NCI-H524 treated with DMSO at 0.1 percent for 48 hours (cell line): ENCODE measurements at places on chromosomes 11 and 22.

DNA sequence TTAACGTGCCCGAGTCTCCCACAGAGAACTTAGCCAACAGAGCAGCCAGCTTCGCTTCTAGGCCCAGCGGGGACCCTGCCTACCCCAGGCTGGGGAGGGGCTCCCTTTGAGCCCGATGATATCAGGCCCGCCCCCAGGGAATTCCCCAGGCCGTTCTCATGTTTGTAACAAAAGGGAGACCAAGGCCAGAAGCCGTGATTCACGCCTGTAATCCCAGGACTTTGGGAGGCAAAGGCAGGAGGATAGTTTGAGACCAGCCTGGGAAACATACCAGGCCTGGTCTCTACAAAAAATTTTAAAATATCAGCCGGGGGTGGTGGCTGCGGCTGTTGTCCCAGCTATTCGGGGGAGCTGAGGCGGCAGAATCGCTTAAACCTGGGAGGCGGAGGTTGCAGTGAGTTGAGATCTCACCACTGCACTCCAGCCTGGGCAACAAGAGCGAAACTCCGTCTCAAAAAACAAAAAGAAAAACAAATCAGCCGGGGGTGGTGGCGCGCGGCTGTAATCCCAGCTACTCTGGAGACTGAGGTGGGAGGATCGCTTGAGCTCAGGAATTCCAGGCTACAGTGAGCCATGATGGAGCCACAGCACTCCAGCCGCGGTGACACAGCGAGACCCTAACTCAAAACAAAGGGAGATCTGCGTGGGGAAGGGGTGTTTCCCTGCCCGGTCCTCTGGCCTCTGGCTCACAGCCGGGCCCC lies 1.7 kb downstream of the DRD4 start:
- no peak for DNase-seq

DNA sequence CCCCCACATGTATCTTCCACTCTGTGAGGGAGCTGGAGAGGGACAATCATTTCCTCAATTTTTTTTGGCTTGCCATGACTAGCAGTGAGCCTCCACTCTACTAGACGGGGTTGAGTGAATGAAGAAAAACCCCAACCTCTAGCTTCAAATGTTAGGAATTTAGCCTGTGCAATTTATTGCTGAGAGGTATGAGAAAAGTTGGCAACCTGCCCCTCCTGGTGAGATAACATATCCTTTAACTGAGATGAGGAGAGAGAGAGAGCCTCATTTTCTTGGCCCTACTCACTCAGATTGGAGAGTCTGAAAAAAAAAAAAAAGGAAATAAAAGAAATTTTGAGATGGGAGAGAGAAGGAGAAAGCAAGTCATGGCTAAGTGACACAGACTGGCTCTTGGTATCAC lies 218.2 kb upstream of the CARD18 start:
- no peak for DNase-seq

GRCh38 chr22:50506611-50507420 lies 686 bp downstream of the LMF2 start:
- DNase-seq = no peak

DNA sequence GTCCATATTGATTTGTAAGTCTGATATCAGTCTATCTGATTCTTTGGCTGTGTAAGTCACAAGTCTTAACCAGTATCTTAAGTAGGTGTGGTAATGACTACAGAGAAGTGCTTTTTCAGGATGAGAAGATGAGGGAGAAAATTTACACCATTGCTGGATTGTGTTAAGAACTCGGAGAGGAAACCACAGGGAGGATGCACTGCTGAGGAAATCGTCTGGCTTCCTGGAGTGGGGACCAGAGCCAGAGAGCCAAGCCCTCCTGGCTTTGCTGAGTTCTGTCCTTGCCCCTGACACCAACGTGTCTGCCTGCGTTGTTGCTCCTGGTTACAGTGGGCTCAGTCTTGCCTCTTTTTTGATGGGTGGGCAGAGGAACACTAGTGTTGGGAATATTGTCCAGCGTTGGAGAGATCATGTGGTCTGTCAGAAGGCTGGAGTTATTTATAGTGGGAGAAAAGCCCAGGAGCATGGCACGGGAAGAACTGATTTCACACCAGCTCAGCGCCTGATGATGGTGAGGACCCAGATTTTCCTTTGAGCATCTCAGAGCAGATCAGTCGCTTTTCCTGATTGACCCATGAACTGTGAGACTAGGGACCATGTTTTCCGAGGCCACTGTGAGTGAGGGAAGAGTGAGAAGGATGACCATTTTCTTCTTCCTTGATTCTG lies 29.6 kb downstream of the MARK2 start:
- no peak for DNase-seq

DNA sequence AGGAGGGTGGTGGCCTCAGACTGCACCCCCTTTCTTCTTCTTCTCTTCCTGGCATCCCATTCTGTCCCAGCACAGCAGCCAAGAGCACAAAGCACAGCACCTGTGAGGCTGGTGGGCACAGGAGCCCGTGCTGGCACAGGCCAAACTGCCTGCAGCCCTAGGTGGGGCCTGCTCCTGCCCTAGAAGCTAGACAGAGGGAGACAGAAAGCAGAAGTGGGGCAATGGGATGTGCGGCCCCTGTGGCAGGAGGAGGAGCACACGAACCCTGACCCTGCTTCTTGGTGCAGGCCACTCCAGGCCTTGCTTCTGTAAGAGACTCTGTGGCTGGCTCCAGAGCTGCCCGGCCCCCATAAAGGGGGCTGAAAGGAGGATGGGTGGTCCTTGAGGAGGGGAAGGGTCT lies 3.9 kb upstream of the PTS start:
- DNase-seq = no peak

DNA sequence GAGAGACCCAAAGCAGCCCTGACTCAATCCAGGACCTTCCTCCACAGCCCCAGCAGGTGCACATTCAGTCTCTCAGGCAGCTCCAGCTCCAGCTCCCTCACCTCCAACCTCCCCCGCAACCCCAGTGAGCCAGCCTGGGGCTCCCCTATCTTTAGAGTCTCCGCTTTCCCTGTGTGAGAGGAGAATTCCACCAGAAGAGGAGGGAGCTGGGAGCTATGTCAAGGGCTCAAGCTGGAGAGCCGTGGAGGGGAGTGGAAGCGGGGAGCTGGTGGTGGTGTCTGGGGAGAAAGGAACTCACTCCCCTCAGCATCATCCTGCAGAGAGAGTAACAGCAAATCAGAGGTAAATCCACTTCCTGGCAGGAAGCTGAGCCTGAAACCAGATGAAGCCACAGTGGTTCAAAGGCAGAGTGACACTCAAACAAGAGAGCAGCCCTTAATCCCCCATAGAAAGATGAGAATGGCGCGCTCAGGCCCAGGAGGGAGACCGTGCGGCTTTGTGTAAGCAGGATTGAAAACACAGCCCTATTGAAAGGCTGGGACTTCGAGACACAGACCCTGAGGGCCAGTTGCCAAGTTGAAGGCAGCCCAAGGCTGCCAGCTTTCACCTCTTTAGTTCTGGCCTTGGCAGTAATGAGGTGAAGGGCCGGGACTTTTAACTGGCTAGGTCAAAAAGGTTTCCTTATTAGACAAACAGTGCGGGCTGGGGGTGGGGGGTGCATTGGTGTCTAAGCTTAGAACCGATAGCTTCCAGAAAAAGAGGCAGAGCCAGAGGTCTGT lies 21.4 kb upstream of the CDON start:
- no peak for DNase-seq

- no peak for DNase-seq
These were observed 8.2 kb downstream of the SIRT3 start for GRCh38 chr11:227824-228379.

DNA sequence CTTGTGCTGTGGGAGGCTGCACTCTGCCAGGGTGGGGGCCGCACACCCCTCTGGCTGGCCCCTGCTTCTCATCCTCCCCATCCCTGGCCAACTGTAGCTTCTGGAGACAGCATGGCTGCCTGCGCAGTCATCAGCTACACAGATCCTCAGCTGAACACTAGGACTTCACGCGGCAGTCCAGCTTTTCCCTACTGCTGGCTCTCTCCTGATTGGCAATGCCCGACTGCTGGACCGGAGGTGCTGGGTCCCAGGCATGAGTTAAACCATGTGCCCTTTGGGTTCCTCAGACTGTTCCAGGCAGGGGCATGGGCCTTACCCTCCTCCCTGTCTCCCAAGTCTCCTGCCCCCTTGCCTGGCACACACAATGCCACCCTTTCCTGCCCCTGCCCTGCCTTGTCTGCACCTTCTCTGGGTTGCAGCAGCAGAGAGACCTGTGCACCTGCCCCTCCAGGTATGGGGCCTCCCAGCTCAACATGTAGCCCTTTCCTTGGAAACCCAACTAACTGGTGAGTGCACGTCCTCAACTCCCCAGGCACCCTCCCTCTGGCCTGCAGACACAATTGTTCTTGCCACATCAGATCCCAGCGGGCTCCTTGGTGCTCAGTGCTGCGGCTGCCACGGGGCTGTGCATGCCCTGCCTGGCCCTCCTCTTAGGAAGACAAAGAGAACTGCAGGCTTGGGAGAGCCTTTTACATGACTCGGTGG lies 1039.2 kb downstream of the TBC1D22A start:
- no peak for DNase-seq

GRCh38 chr22:43455846-43456245 lies 44.0 kb downstream of the MPPED1 start:
- no peak for DNase-seq

- DNase-seq = no peak
These were observed 3.9 kb upstream of the TRAF6 start for GRCh38 chr11:36513965-36514364.

GRCh38 chr11:74319139-74319816 lies 7.8 kb upstream of the P4HA3 start:
- DNase-seq = no peak
